Cardiac septum (tissue), 1 donor: ENCODE measurements at places on chromosomes 6 and 20. TPM values are rescaled to one million over a fixed set of nuclear protein-coding genes. Genes with fewer than 3 reads are reported as not detected.

GRCh38 chr6:105744815-105745214 is 341.3 kb upstream of the PRDM1 start:
- DNase-seq = no peak

GRCh38 chr6:33987531-33988021 is 158.3 kb downstream of the GRM4 start:
- peak; percentile 38 for DNase-seq

DNA sequence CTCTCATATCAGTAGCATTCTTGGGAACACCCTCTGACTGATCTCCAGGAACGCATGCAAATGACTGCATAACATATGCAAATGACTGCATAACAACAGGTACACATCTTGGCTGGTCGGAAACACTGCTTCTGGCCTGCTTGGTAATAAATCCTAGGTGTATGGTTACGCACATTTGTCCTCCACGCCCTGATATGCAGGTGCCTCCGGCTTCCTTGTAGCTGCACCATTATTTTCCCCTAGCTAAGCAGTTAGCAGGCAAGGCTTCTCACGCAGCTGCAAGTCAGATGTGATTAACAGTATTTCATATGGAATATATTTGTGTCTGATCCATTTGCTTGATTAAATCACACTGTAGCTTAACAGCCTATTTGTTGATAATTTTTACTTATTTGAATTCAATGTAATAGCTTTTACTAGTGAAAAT is 5.9 kb downstream of the RPS6KA2 start:
- no peak for DNase-seq

SNX14 gene
- 43.0 TPM for total RNA-seq

ECT2L gene
- 10.5 TPM for total RNA-seq

FAM209B gene
- not detected for total RNA-seq

BEND6 gene
- total RNA-seq = 1.5 TPM

DYNLT2 gene
- total RNA-seq = 0.83 TPM

EYA4 gene
- total RNA-seq = 24.2 TPM
